CD4-positive, alpha-beta memory T cell (primary cell): ENCODE measurements at places on chromosomes 16 and 17.

DNA sequence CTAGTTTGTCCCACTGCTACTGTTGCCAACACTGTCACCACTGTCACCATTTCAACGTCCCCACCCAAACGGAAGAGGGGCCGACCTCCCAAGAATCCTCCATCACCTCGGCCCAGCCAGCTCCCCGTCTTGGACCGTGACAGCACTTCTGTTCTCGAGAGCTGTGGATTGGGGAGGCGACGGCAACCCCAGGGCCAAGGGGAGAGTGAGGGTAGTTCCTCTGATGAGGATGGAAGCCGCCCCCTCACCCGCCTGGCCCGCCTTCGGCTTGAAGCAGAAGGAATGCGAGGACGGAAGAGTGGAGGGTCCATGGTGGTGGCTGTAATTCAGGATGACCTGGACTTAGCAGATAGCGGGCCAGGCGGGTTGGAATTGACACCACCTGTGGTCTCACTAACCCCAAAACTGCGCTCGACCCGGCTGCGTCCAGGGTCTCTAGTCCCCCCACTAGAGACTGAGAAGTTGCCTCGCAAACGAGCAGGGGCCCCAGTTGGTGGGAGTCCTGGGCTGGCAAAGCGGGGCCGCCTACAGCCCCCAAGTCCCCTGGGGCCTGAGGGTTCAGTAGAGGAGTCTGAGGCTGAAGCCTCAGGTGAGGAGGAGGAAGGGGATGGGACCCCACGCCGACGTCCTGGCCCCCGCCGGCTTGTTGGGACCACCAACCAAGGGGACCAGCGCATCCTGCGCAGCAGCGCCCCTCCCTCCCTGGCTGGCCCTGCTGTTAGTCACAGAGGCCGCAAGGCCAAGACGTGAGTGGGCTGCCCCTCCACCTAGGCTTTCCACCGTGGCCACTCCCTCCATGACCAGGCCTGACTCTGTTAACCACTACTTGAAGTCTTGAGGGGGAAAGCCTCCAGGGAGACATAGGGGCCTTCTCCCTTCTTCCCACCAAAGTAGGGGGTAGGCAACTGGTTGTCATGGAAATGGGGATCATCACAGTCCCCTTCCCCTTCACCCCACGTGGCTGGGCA, 9.0 kb upstream of the PHKG2 start:
- no peak for DNase-seq

DNA sequence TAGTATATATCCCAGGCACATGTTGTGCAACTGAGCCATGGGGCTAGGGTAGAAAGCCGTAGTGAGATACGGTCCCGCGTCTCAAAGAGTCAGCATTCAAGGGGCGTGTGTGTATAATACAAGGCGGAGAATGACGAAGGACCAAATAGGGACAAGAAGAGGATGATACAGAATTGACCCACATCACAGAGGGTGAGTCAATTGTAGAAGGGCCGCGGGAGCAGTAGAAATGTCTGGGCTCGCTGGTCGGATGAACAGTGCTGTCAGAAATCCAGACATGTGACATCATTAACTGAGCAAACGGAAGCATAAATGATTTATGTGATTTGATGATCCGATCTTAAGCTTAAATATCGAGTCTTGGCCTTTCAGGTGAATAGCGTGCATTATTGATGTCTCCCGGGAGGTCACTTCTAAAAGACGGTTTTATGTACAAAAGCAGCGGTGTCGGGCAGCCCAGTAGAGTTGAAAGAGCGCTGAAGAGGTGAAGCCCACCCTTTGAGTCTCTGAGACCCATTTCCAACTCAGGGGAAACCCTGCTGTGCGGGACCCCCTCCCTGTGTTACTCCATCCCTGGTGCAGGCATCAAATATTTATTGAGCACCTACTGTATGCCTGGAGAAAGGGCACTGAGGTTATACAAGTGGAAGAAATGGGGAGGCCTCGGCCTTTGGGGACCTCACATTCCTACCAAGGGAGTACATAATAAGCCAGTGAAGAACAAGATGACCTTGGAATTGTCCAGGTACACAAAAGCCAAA, 45.1 kb downstream of the ATP2C2 start:
- no peak for DNase-seq

- no peak for DNase-seq
These were observed 50.4 kb upstream of the BCAR1 start for GRCh38 chr16:75301804-75302203.

DNA sequence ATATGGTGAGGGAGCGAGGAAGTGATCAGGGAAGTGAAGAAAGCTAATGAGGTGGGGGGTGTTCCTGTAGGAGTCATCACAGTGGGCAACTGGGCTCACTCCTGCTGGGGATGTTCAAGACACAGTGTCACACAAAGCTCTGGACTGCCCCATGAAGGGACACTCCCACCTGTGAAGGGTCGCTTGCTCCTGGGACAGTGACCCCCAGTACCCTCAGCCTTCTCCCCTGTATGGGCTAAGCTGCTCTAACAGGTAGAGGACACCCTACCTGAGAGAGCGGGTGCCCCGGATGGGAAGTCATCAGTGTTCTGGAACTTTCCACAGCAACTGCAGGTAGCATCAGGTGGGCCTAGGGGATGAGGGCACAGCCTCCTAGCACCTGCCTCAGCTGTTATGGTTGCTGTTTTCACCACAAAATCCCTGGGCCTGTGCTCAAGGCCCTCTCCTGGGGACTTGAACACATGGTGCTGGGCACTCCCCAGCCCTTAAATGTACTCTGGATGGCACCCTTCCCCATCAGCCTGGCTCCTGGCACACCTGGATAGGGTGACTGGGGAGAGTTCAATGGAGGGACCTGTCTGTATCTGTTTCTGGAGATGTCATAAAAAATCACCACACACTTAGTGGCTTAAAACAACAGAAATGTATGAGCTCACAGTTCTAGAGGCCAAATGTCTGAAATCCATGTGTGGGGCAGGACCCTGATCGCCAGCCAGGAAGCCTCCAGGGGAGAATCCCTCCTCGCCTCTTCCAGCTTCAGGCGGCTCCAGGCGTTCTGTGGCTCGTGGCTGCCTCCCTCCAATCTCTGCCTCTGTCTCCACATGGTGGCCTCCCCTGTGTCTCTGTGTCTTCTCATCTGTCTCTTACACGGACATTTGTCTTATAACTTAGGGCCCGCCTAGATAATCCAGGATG, 104.0 kb upstream of the CDH5 start:
- DNase-seq, result no peak

- no peak for DNase-seq
These were observed 9.8 kb downstream of the MSRB1 start for GRCh38 chr16:1933097-1933661.

DNA sequence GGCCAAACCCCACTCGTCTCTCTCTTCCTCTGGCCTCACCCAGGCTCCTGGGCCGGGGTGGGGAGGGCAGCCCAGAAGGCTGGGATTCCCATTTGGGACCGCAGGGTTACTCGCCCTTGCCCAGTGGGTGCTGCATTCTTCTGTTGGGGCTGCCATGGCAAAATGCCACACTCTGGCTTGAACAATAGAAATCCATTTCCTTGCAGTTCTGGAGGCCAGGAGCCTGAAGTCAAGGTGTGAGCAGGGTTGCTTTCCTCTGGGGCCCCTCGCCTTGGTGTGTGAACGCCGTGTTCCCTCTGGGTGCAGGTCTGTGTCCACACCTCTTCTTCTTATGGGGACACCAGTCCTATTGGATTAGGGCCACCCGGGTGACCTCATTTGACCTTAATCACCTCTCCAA, 105.8 kb upstream of the GSE1 start:
- DNase-seq, result no peak

DNA sequence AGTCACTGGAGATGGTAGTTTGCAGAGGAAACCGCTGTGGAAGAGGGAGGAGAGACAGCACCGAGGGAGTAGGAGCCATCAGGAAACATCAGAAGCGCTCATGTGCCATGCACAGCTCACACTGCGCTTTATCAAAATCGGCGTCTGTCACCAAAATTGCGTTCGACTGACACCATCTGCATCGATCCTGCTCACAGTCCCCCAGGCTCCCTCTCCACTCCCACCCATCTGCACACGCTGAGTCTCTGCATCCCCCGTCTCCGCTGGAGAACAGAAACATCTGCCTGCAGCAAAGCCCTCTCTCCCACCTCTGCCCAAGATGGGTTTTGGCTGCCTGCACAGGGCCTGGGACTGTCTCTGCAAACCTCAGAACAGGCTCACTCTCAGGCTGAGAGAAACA, 187.5 kb upstream of the RPL38 start:
- DNase-seq, result no peak
